Right lung (tissue), 10 donors: ENCODE measurements at places on chromosomes 12 and 14. TPM values are rescaled to one million over a fixed set of nuclear protein-coding genes. Genes with fewer than 3 reads are reported as not detected.

DNA sequence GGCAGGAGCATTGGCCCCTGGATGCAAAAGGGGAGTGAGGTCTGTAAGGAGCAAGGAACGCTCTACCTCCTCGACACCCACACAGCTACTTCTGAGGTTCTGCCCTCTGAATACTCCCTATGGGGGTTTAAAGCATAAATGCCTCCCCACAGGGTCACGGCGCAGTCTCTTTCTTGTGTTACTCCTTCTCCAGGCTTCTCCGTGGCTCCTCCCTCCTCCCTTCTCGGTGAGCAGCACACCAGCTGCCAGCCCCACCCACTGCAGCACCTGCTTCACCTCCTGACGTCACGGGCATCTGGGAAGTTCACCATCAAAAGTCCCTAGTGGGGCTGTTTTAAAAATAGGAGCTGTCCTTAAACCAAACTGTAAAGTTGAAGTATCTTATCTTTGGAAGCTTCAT, 67.3 kb downstream of the SPTB start:
- DNase-seq = no peak

- DNase-seq = no peak
Observed at GRCh38 chr12:4148418-4149056, 125.0 kb upstream of the CCND2 start.

- DNase-seq = no peak
Observed at GRCh38 chr12:106585521-106586277, 2.9 kb downstream of the RFX4 start.

DNA sequence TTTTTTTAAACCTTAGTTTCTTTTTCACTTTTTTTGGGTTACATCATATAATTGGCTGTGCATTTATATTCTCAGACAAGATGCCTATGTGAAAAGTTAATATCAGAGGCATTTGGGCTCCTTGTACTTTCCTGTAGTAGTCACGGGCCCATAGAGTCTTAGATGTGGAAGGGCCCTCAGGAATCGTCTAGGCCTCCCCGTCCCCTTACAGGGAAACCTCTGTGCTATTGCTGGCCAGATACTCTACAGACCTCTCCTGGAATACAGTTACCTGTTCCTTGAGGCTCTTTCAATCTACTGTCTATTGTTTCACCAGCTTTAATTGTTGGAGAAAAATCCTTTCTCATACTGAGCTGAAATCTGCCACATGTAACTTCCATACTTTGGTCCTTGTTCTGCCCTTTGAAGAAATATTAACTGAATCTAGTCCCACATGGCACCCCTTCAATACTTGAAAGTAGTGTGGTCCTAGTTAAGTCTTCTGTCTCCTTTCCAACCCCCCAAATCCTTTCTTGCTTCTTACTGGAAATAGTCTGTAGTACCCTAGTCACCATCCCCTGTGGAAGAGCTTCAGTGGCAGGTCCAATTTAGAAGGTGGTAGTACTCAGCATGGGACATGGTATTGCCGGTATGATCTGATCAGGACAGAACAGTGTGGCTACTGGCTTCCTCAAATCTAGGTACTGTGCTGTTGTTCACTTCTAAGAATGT, 3.1 kb downstream of the ATP23 start:
- no peak for DNase-seq

DNA sequence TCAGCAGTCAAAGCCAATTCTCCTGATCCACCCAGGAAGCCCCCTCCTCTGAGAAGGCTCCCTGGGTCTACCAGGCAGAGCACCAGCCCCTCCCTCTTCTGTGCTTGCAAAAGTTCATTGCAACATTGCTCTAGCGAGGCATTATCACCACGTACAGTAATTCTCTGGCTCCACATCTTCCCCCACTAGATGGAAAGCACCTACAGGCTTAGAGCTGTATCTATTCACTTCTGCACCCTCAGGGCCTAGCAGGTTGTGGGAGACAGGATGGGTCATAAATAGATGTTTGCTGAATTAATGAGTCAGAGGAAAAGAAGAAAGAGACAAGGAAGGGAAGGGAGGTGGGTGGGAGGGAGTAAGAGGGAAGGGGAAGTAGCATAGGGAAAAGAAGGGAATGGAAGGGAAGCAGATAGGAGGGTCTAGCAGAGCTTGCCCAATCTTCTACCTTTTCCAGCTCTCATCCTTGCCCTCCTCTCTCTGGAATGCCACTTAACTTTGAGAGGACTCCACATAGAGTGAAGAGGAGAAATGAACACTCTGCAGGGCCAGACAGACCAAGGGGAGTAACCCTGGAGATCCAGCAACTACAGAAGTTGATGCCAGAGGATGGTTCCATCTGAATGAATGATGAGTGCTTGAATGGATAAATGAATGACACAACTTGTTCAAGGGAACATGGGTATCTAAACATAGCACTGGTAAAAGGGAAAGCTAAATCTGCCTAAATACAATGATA, 42.0 kb upstream of the NT5DC3 start:
- no peak for DNase-seq

DNA sequence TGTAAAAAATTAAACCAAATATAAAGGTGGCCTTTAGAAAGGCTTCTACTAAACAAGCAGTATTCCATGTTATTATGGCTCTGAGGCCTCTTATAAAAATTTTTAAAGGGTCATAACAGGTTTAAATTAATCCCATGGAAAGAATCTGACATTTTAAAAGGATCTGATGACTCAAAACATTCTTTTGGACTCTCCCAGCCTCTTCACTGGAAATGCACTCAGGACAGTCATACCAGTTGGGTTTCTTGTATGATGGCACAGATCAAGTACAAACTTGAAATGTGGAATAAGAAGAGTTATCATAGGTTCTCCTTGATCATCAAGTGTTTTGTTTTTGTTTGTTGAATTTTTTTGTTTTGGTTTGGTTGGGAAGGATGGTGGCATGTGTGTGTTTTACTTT, 50.8 kb downstream of the PPP2R5E start:
- DNase-seq = no peak

DNA sequence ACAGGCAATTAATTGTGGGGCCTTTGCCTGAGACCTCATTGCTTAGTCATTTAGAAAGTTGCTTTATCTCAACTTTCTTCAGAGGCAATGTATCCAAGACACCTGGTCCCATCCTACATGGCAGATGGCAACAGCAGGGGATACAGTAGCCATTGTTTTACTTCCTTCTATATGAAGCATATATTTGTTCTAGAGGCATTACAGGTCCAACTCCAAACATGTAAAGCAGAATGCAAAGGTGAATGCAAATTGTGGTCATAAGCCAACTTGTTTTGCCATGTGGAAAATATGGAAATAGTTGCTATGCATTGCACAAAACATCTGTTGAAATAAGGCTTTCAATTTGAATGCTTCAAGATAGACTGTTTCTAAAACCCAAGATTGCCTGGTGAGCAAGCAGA, 109.8 kb upstream of the BCAT1 start:
- DNase-seq = no peak

DNA sequence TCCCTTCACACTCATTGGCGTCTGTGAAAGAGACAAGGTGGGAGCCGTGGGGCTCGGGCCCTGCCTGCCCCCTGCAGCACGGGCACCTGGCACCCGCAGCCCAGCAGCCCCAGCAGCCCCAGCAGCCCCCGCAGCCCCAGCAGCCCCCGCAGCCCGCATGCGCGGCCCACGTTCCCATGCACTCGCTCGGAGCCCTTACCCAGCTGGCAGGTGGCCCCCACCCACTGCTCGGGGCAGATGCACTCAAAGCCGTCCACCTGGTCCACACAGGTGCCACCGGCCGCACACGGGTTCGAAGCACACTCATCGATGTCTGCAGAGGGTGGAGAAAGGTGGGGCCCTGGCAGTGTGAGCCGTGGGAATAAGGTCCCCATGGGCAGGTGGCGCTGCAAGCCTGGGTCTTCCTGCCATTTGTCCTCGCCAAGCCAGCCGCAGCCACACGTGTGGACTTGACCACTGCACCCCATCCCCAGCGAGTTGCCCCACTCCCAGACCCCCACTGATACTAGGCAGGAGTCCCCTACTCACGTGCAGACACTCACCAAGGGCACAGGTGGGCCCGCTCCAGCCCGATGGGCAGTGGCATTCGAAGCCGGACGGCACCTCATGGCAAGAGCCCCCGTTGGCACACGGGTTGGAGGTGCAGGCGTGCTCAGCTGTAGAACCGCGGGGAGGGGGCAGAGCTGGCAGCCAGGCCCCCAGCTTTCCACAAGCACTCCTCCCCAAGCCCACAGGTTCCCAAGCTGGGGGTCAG, 17.3 kb downstream of the JAG2 start:
- DNase-seq = no peak

DNA sequence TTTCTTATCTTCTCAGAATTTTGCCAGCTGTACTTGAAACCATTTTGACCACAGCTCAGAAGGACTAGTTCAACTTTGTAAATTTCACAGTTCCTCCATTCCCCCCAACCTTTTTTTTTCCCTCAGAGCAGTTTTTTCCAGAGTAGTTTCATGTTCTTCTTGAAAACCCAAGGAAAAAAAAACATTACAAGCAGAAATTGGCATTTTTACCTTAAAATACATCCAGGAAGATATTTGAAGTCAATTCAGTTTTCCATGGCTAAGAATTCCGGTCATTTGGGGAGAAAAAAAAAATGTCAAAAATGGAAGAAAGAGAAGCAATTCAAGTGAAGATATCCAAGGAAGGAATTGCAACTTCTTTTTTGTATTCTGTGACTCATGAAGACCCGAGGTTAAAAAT, 39.5 kb downstream of the SYNE2 start:
- DNase-seq = no peak

DNA sequence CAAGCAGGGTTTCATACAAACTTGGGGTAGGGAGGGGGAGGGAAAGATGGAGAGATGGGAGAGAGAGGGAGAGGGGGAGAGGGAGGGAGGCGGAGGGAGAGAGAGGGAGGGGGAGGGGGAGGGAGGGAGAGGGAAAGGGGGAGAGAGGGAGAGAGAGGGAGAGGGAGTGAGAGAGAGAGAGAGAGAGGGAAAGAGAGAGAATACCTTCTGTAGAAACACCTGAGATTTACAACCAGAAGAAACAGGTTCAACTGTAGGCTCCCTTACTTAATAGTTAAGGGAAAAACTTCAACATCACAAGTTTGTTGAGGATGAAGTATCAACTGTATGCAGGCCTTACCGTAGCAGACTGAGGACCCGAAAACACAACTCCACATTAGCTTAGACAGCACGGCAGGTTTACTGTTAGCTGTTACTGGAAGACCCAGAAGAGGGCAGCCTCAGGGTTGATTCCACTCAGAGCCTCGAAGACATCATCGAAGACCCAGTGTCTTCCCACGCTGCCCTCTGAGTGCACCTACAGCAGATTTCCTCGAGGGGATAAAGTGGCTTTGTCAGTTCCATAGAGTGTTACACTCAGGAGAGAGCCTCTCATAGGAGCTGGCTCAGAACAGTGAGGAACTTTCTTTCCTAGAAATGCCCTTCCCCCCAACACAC, 72.4 kb downstream of the NT5DC3 start:
- no peak for DNase-seq

IFNG-AS1 gene
- 0.12 TPM for polyA plus RNA-seq

GOLGA5 gene
- polyA plus RNA-seq = 41.0 TPM

HHIPL1 gene
- 1.9 TPM for polyA plus RNA-seq

TSHR gene
- 0.46 TPM for polyA plus RNA-seq

MYF5 gene
- polyA plus RNA-seq = 1.6 TPM

SERPINA9 gene
- polyA plus RNA-seq = not detected
